Uterus (tissue), 4 donors: ENCODE measurements at places on chromosomes 3 and 15. TPM values are rescaled to one million over a fixed set of nuclear protein-coding genes. Genes with fewer than 3 reads are reported as not detected.
A peak's percentile ranks its signal among the peaks of the same experiment; 100 is the strongest.

Gene PPP1R14D
- total RNA-seq, result not detected

DNA sequence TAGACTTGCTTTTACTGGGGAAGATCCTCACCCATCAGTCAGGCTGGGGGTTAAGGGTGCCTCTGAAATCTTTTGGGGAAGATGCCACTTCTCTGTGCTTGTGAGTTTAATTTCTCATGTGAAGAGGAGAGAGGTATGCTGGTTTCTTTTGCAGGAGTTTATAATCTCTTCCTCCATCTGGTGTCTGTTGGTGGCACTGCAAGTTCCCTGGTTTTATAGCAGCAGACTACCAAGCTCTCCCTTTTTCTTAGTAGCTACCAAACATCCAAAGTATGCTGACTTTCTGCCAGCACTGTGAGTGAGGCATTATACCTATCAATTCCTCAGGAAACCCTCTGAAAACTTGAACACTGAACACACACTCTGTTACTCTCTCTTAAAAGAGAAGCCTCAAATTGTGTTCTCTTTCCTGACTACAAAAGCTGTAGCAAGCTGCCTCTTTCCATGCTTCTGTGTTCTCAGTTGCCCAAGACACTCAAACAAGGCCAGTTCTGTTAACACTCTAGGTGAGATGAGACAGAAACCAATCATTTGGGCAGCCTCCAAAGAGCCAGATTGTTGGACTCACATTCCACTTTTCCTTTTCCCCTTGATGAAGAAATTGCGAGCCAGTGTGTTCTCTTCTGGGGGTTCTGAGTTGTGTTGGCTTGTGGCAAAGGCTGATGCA lies 299.5 kb downstream of the GAP43 start:
- no peak for DNase-seq

GRCh38 chr15:72155635-72156616 lies 37.7 kb downstream of the SENP8 start:
- DNase-seq, result peak; percentile 86

DNA sequence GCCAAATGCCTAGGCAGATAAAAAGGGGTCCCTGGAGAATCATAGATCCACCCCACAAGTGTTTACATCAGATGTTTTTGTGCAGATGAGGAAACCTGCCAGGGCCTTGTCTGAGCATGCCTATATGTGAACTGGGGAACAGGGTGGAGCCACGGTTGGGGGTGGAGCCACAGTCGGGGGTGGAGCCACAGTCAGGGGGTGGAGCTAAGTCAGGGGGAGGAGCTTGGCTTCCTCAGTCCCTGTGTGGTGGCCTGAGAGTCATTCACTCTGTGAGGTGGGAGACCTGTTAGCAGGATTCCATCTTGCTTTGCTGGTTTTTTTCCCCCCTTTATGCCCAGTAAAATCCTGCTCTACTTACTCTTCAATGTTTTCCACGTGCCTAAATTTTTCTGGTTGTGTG lies 57.8 kb upstream of the TGFBR2 start:
- no peak for DNase-seq

- DNase-seq, result no peak
Observed at GRCh38 chr3:134628884-134629283, 21.9 kb downstream of the KY start.

DNA sequence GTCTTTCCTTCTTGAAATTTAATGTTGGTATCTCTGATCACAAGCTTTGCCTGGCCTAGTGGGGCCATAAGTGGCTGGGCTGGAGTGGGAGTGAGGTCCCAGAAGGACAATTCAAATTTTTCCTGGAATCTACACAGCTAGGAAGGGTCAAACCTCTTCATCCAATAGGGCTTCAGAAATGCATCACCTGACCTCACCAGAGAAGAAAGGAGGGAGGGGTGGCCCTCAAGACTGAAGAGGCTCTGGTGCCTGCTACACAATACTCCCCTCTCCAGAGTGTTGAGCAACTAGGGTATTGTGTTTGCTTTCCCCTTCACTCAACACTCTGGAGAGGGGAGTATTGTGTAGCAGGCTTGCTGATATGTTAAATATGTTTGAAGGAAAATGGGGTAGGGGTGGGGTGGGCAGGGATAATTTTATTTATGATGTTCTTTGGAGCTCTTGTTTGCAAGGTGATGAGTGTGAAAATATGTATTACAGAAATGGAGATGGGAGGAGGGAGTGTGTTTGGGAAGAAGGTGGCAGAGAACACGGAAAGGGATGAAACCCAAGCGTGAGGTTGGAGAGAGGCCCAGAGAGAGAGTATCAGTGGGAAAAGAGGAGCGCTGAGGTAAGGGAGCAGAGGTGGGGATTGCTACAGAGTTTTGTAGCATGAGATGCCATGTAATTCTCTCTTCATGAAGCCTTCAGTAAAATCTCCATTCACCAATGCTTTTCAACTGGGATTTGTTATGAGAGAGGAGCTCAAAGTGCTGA lies 5.7 kb upstream of the KLHL24 start:
- no peak for DNase-seq

- no peak for DNase-seq
Observed at GRCh38 chr3:22269831-22270230, 518.8 kb upstream of the ZNF385D start.

Gene SLC22A13
- not detected for total RNA-seq

DNA sequence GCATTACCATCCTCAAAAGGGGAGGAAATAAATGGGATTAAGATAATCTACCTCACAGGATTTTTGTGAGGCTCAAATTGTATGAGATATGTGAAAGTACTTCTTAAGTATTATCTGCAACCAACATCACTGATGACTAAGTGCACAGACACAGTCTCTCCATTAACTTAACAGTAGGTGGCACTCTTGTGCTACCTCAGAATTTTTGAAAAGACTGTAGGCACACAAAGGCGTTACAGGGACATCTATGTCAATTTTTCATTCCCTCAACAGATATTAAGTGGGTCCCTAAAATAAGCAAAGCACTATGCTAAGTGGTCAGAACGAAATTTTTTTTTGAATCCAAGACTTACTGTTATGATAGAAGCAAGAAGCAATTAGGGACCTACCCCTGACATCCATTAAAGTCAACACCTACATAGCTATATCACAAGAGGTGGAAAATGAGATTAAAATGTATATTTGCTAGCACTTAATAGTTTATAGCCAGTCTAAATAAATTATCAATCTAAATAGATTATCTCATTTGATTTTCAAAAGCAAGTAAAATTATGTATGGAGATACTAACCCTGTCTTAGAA lies 52.9 kb downstream of the RYK start:
- no peak for DNase-seq

DNA sequence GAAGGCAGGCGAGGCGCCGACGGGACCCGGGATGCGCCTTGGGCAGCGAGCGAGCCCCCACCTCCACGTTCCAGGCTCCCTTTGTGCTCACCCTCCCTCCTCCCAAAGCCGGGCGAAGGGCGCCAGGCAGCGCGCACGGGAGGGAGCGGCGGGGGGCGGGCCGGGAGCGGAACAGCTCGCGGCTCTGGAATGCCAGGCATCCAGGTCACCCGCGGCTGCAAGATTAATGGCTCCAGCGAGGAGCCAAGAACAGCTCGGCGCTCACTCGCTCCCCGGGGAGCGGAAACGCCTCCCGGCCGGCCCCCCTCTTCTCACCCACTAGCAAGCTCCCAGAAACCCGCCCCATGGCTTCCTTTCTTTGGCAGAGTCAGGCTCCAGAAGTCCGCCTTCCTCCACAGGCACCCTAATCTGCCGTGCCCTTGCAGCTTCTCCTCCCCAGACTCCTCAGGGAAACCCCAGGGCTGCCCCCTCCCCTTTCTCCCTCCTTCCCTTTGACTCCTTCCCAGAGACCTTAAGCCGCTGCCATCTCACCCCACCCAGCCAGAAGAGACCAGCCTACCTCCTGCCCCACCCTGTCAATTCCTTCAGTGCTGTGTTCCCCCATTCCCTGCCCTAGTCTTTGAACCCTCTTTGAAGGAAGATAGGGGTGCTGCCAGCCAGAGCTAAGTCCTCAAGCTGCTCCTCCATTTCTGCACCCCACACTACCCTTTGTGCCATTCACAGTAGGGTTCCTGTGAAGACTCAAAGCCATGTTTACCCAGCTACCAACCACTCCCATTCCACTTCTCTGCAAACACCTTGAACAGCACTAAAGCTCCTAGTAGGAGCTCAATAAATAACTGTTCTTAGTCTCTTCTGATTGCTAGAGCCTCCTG lies 9.9 kb downstream of the AMOTL2 start:
- DNase-seq, result peak; percentile 97

DNA sequence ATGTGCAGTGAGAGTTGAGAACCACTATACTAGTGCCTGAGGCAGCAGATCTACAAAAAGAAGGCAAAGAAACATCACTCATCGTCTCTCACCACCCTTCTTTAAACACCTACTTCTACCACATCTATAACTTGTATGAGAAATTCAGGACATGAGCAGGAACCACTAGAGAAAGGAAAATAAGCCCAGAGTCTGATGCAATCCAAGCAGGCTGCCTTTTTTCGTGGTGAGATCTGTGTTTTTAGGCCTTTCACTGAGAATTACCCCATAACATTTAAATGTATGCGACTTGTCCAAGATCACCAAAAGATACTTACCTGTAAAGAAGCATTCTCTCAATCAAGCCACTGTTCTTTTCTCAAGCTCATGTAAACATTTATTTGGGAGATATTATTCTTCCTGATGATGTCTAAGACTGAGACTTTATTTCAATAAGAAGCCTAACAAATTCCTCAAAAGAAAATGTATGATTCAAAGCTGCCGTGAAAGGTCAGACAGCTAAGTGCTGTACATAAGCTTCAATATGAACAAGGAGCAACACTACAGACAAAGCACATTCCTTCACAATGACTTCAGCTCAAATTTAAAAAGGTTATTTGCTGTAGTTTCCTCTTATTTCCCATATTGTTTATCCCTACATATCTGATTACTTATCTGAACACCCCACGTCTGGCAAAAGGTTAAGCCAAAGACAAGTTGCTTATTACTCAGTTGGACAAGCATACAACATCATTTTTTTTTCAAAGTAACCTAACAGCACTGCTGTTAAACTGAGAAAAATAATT lies 16.5 kb downstream of the SPICE1 start:
- no peak for DNase-seq

GRCh38 chr15:59444081-59444835 lies 6.3 kb downstream of the FAM81A start:
- no peak for DNase-seq

Gene CLRN1
- not detected for total RNA-seq

Gene CLK3
- total RNA-seq, result 90.4 TPM

Gene BCL2A1
- total RNA-seq, result 12.6 TPM

GRCh38 chr15:80918196-80918783 lies 71.3 kb downstream of the MESD start:
- no peak for DNase-seq

- no peak for DNase-seq
Observed at GRCh38 chr3:134622806-134623365, 27.9 kb downstream of the KY start.

GRCh38 chr15:26711445-26711844 lies 61.4 kb downstream of the GABRB3 start:
- DNase-seq, result no peak

GRCh38 chr15:60963557-60963956 lies 265.5 kb downstream of the RORA start:
- no peak for DNase-seq

Gene ATP10A
- 0.29 TPM for total RNA-seq

DNA sequence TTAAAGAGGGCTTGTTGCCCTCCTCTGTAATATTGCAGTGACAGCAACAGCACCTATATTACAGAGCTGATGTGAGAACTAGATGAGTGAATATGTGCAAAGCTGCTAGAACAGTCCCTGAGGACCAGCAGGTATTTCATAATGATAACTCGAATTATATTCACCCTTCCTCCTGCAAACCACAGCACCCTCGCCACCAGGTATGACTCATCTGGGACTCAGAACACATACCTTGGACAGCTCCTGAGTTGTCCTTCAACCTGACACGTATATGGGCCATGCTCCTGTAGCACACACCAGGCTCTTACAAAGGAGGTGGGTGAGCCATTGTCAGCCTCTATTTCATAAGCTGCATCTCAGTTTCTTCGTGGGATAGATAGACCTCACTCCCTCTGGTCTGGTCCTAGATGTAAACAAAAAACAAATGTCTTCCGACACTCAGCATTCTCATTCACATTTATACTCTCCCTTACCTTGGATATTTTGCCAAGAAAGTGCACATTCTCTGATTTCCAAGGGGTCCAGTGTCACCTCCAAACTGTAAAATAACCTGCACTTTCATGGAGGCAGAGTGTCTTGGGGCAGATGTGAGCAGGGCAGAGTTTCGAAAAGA lies 124.5 kb downstream of the TLE3 start:
- DNase-seq, result no peak

Gene FANCD2OS
- total RNA-seq, result not detected

DNA sequence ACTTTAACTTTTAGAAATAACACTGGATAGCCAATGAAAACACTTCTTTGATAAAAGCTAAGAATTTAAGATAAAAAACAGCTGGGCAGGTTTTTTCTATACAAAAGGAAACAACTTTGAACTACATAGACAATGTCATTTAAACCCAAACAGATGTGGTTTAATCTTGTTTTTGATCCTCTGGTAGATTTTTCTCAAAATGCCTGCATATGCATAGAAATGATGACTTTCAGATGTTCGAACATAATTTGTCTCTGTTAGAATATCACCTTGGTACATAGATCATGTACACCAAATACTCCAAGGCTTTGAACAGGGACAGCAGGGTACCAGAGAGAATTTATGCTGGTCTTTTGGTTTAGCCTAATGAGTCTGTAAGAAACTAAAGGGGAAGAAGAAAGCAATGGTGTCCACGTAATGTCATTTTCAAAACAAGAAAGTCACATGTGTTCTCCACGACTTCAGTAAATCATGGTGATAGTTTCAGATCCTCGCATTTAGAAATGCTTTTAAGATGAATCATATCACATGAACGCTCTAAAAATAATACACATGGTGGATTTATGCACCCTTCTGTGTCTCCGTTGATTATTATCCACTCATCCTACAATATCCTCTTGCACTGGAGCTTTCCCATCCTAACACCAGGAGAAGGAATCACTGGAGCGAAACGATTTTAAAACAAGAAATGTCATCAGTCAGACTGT lies 160.1 kb upstream of the PDZRN3 start:
- no peak for DNase-seq

DNA sequence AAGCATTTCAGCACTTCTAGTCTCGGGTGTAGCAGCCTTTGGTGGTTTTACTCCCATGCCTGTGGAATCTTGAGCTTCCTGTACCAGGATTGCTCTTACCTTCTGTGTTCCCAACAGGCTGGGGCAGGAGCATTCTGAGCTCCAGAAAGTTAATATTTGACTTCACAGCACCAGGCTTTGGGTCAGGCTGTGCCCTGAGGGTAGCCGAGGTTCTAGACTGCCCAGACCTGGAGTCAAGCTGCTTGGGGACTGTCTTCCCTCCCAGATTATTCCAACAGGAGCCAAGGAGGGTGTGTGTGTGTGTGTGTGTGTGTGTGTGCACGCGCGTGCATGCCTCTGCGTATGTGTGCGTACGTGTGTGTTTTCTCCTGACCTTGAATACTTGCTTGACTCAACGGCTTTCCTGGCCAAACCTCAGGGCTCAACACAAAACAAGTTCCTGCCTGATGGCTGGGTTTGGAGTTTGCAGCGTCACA lies 94.8 kb downstream of the FLNB start:
- no peak for DNase-seq

Gene NME9
- 5.0 TPM for total RNA-seq

- peak; percentile 85 for DNase-seq
Observed at GRCh38 chr15:57609805-57610529, 18.3 kb downstream of the MYZAP start.

Gene SOX2
- total RNA-seq, result 0.18 TPM

Gene SERPINI2
- total RNA-seq, result not detected

Gene SSUH2
- 1.5 TPM for total RNA-seq
